ENCODE measurements at places on chromosomes 7 and 10.

DNA sequence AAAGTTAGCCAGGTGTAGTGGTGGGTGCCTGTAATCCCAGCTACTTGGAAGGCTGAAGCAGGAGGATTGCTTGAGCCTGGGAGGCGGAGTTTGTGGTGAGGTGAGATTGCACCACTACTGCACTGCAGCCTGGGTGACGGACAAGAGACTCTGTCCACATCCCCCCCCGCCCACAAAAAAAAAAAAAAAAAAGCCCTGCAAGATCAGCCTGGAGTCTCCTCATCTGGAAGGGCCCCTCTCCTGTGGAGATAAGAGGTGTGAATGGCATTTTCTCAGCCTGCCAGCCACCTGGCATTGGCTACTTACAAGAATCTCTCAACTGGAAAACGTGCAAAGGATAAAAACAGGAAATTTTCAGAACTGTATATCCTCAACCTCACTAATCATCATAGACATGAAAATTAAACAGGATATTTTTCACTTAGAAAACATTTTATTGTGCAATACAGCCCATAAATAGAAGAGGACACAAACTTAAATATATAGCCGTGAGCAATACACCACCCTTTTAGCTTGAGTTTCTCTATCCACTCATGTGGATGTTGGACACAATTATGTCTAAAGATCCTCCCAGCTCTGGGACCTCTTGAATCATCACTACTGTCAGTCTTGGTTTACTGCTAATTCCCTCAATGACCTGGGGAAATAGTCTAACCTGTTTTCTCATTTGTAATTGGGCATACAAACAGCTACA, 11.3 kb upstream of the TSPAN15 start:
- DNase-seq = no peak

DNA sequence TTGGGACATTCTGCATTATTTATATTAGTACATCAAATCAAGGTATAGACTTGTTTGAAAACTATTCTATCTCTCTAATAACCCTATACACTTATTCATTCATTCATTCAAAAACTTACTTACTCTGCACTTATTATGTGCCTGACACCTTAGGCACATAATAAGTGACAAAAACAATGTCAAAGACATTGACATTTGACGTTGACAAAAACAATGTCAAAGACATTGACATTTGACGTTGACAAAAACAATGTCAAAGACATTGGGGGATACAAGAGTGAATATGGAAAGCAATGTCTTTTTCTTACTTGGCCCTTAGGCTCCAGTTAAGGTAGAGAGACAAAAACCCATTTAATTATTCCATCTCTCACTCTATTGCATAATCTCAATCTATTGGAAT, 116.0 kb downstream of the CNTNAP2 start:
- no peak for DNase-seq

DNA sequence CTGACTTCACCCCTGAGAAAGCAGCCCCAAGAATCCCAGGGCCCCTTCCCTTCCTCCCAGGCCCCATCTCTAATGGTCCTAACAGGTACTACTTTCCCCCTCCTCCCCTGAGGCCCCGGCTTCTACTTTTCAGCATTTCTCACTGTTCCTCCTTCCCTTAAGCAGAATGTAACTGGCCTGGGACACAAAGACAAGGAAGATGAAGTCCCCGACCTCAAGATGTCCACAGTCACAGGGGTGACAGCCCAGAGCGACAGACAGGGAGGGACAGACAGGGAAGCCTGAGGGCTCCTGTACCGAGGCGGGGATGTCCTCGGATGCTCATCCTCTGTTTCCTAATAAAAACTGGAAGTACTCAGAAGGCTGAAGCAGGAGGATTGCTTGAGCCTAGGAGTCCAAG, 11.6 kb downstream of the AOC1 start:
- DNase-seq = no peak

DNA sequence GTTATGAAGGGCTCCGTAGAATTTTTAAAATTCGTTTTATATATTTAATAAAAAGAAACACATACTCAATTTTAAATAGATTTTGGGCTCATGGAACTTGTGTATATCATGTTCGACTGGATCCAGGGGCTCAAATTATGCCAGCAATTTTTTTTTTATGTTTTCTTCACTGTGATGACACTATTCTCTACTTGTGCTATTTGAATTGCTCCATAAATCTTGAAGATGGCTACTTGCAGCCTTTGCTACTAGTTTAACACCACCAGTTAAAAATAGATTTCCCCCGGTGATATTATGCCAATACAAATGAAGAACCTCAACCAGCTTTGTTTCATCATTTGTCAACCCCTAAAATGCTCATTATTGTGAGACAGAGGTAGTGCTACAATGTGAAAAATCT, 933.2 kb downstream of the IPMK start:
- no peak for DNase-seq

GRCh38 chr10:79981450-79982361, 32.8 kb upstream of the SFTPD start:
- DNase-seq = peak; percentile 88

GRCh38 chr7:2357571-2357970, 2.9 kb downstream of the EIF3B start:
- no peak for DNase-seq

DNA sequence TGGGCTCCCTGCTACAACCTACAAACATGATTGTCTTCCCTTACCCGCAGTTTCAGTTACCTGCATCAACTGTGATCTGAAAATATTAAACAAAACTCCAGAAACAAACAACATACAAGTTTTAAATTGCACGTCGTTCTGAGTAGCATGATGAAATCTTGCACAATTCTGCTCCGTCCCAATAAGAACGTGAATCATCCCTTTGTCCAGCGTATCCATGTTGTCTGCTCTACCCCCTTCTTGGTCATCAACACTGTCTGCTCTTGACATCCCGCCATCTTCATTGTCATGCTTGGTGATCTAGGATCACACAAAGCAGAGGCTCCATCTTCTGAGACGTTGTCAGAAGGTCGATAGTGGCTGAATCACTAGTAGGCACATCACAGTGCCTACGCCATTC, 53.9 kb downstream of the ACADSB start:
- no peak for DNase-seq

Measured in SK-N-SH (cell line).